Suprapubic skin (tissue), 4 donors: ENCODE measurements at places on chromosomes 5 and 9. TPM values are rescaled to one million over a fixed set of nuclear protein-coding genes. Genes with fewer than 3 reads are reported as not detected.

Gene ANKRD18B
- total RNA-seq, result 10.0 TPM

Gene CCL28
- 11.7 TPM for total RNA-seq

Gene ABLIM3
- total RNA-seq, result 5.4 TPM

Gene INSL4
- total RNA-seq, result not detected

Gene MYORG
- 5.7 TPM for total RNA-seq

Gene AHRR
- 10.7 TPM for total RNA-seq

Gene GABRB2
- not detected for total RNA-seq

Gene AK8
- 3.7 TPM for total RNA-seq

Gene MYOZ3
- not detected for total RNA-seq

Gene COL5A1
- 8.6 TPM for total RNA-seq

Gene ELAVL2
- total RNA-seq, result 0.59 TPM

Gene REEP2
- total RNA-seq, result 1.7 TPM

Gene STRBP
- 18.4 TPM for total RNA-seq

Gene SLC4A9
- 0.56 TPM for total RNA-seq

Gene TTC39B
- total RNA-seq, result 51.1 TPM

Gene MYOT
- not detected for total RNA-seq

Gene PCDHA11
- total RNA-seq, result not detected

Gene HSPB3
- total RNA-seq, result 2.0 TPM

Gene KCNMB1
- 1.6 TPM for total RNA-seq

Gene SLC34A3
- total RNA-seq, result not detected

Gene RASEF
- 3.4 TPM for total RNA-seq

Gene UNC13B
- total RNA-seq, result 29.4 TPM

Gene SLC36A2
- not detected for total RNA-seq

Gene EHMT1
- total RNA-seq, result 149 TPM

Gene GARNL3
- 23.3 TPM for total RNA-seq

Gene GCNT4
- total RNA-seq, result 3.1 TPM

Gene LTC4S
- 7.9 TPM for total RNA-seq

Gene LCN2
- total RNA-seq, result 45.7 TPM

Gene GPR150
- 0.60 TPM for total RNA-seq

Gene PDE6A
- total RNA-seq, result 1.1 TPM

Gene CNTFR
- 6.4 TPM for total RNA-seq

Gene GDNF
- total RNA-seq, result 0.98 TPM

Gene MAN1B1
- 99.2 TPM for total RNA-seq

Gene PCDHB5
- total RNA-seq, result 0.76 TPM

Gene PCDHGB6
- 13.8 TPM for total RNA-seq

Gene PCDHGA11
- 14.3 TPM for total RNA-seq

Gene GPR151
- not detected for total RNA-seq

Gene DEPDC1B
- 5.8 TPM for total RNA-seq

Gene WDR38
- not detected for total RNA-seq

Gene SLC26A2
- 43.0 TPM for total RNA-seq

Gene IL13
- 0.80 TPM for total RNA-seq

Gene SMIM33
- total RNA-seq, result not detected

Gene OXCT1
- 71.9 TPM for total RNA-seq

Gene SPINK7
- total RNA-seq, result not detected
